EL (cell line): ENCODE measurements at places on chromosomes 16 and 17.

DNA sequence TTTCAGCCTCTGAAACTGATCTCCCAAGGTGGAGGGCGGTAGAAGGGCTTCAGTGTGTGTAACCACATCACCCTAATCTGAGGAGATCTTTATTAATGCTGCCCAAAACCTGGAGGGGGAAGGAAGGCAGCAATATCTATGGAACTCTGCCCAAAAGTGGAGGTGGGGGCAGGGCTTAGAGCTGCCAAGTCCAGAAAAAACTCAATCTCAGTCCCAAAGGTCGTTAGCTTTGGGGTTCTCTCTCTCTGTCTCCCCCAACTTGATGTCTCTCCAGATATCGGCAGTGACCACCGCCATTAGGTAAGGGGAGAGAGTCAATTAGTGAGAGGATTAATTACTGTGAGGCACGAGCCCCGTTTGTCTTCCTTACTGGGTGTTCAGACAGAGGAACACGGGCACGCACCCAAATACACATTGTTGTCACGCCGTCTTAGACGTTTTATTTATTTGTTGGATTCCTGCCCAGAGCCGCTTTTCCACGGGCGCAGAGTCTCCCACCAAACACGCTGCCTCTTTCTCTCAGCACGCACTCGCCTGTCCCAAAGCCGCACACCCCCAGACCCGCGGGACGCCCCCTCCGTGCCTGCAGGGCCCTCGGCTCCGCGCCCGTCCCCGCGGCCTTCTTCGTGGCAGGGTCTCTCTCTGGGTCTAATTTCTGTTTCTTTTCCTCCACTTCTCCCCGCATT lies 5.4 kb upstream of the LHX1 start:
- no peak for DNase-seq

- DNase-seq, result no peak
These were observed 2.9 kb upstream of the CCDC102A start for GRCh38 chr16:57539072-57539796.

DNA sequence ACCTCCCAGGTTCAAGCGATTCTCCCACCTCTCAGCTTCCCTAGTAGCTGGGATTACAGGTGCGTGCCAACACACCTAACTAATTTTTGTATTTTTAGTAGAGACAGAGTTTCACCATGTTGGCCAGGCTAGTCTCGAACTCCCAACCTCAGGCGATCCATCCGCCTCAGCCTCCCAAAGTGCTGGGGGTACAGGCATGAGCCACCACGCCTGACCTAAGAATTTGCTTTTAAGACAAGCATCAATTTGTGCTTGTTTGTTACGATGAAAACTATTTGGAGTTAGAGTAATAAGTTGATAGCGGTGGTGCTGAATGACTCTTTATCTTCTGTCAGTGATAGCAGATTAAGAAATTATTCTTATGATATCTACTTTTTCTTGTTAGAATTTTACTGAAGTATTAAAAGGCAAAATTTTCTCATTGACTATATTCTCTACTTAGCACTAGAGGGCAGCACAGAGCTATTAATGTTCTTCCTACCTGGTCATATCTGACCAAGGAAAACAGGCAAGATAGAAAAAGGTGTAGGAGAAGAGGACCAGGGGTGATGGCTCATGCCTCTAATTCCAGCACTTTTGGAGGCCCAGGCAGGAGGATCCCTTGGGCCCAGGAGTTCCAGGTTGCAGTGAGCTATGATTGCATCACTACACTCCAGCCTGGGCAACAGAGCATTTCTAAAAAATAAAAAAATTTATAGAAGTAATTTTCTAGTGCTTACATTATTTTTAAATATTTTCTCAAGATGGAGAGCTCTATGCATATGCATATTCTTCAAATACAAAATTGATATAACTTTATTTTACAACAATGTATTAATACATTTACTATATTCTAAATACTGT lies 24.5 kb downstream of the STXBP4 start:
- peak; percentile 44 for DNase-seq

- DNase-seq, result no peak
These were observed 18.4 kb upstream of the STAC2 start for GRCh38 chr17:39244016-39244599.

DNA sequence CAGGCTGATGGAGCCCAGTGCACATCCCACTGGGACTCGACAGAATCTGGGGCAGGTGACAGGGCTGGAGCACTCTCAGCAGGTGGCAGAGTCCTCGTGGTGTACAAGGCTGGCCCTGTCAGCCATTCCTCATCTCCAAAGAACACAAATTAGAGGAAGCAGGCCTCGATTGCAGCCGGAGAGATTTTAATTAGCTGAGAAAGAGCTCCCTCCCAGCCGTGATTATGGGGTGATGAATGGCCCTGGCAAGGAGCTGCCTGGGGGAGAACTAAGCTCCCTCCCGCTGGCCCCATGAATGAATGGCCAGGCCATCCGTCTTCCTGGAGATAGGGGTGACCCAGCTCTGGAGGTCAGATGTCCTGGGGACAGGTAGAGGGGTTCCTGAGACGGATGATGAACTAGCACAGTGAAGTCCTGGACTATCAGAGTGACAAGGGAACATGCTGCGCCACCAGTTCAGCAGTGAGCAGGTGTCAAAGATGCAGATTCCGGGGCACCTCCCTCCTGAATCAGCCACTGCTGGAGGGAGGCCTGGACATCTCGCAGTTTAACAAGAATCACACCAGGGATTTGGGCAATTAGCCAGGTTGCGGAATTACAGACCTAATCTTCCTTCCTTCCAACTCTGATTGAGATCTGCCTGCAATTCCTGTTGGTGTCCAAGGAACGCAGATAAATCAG lies 35.5 kb downstream of the PIMREG start:
- DNase-seq, result no peak

GRCh38 chr17:50660887-50661345 lies 26.2 kb downstream of the ABCC3 start:
- DNase-seq, result no peak

DNA sequence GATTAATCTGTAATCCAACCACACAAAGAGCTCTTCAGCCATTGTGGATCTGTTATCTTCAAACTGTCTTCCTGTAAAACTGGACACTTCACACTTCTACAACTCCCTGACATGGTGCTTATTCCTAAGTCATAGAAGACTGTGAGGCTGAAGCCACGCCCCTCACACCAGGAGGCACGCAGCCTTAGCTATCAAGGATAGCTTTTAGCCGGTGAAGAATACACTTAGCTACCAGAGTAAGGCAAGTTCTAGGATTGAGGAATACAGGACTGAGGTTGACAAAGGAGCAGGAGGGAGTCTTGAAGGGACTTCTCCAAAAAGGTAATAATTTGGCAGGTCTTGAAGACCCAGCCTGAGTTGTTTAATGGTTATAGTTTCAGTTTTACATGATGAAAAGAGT lies 79.8 kb upstream of the GAS7 start:
- no peak for DNase-seq

DNA sequence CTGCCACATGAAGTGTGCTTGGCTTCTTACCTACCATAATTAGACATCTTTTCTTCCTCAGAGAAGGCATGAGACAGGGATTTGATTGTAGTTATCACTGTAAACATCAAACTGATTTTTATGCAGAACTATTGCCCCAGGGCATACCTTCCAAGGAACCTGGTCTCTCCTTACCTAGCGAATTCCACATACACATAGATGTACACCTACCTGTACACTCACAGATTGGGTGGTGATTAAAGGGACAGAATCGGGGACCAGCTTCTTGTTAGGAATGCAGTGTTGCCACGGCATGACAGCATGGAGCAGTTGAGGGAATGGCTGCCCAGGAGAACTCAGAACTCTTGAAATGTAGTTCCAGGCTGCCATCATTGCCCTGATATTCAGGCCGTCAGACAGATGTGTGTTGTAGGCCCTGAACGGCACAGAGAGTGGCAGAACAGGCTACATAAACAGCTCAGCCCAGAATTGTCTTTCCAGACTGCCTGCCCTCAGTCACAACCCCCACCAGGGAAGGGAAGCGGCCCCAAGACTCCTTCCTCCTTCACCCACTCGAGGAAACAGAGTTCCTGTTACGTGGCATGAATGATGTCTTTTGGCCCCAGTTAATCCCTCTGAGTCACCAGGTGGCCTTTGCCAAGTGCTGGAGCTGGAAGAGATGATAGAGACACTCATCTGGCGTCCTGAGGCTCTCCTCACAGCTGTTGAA lies 17.8 kb upstream of the NAGLU start:
- DNase-seq, result peak; percentile 98

DNA sequence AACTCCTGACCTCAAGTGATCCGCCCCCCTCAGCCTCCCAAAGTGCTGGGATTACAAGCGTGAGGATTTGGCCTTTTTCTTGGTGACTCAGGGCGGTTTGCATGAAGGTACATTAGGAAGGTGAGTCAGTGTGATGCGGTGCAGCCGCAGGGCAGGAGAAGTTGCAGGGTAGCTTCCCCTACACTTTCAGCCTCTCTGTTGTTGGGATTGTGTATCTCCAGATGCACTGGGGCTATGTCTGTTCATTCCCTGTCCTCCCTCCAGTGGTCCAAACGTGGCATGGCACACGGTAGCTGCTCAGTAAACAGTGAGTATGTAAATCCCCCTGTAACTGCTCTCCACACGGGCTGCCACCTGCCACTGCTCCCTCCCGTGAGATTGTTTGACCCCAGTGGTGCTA lies 109.1 kb upstream of the CDC42EP4 start:
- peak; percentile 30 for DNase-seq

GRCh38 chr16:23025692-23026307 lies 123.5 kb downstream of the USP31 start:
- no peak for DNase-seq

- no peak for DNase-seq
These were observed 25.1 kb downstream of the SMARCE1 start for GRCh38 chr17:40622509-40622928.

DNA sequence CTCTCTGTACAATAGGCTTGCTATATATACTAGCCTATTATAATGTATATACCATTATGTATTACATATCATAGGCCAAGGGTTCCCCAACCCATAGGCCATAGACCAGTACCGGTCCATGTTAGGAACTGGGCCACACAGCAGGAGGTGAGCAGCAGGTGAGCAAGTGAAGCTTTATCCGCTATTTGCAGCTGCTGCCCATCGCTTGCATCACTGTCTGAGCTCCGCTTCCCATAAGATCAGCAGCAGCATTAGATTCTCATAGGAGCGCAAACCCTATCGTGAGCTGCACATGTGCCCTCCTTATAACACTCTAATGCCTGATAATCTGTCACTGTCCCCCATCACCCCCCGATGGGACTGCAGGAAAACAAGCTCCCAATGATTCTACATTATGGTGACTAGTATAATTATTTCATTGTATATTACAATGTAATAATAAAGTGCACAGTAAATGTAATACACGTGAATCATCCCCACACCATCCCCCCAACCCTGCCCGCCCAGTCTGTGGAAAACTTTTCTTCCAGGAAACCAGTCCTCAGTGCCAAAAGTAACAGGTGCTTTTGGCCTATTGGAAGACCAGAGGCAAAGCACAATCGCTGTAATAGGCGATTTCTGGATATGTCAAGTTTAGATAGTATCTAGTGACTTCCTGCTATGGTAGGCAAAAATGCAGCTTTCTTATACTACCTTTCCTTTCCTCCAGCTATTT lies 84.1 kb downstream of the MYH11 start:
- DNase-seq, result no peak

DNA sequence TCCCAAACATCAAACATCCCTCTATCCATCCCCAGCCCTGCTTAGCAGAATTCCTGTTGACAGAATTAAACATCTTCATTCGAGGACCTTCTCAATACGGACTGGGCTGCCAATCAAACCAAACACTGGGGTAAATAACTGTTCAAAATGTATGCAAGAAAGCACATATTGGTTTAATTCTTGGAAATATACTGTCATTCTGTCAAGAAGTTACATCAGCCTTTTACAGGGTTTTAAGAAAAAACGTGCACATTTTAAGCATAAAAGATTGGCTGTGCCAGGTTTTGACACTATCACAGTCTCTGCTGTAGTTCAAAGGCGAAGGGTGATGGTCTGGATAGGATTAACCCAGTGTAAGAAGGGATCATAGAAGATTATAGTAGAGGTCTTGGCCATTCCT lies 25.1 kb upstream of the CCNF start:
- no peak for DNase-seq

GRCh38 chr17:27315322-27315721 lies 21.4 kb downstream of the WSB1 start:
- peak; percentile 70 for DNase-seq

DNA sequence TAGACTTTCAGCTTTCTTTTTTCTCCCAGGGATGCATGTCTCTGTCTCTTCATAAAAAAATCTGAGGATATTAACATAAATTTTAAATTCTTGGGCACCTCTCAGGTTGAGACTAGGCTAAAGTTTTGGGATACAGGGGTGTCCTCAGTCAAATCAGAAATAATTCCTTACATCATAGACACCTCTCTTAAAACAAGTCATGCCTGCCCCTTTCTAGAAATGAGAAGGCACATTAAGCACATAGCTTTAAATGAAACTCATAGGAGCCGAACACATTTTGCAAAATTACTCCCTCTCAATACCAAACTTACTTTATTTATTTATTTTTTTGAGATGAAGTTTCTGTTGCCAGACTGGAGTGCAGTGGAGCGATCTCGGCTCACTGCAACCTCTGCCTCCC lies 67.3 kb upstream of the BCAR1 start:
- DNase-seq, result no peak

DNA sequence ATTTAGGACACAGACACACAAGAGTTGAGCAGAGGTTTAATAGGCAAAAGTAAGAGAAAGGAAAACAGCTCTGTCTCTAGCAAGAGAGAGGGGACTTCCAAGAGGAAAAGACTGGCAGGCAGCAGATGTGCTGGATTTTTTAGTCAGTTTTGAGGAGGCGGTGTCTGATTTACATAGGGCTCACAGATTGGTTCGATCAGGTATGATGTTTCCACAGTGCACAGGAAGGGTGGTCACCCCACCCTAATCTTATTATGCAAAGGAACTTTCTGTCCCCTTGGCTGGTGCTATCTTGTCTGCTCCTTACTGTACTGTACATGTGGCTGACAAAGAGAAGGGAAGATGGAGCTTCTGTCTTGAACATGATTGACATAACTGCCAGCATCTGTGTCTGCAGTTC lies 25.3 kb downstream of the BFAR start:
- DNase-seq, result no peak

GRCh38 chr16:22624800-22625533 lies 114.3 kb downstream of the NPIPB5 start:
- DNase-seq, result no peak
